ENCODE measurements at places on chromosomes 13 and 19. TPM values are rescaled to one million over a fixed set of nuclear protein-coding genes. Genes with fewer than 3 reads are reported as not detected.
A peak's percentile ranks its signal among the peaks of the same experiment; 100 is the strongest.

The BLOC1S3 gene
- total RNA-seq = 11.9 TPM

The CD33 gene
- total RNA-seq = 6.0 TPM

The LYPD5 gene
- total RNA-seq = 0.35 TPM

The CHST8 gene
- 0.36 TPM for total RNA-seq

The MBD3L3 gene
- not detected for total RNA-seq

The DCUN1D2 gene
- 15.0 TPM for total RNA-seq

The ZNF296 gene
- 0.52 TPM for total RNA-seq

The WASF3 gene
- 2.0 TPM for total RNA-seq

The SHANK1 gene
- 0.47 TPM for total RNA-seq

The TUBA3C gene
- total RNA-seq = not detected

The ANKRD24 gene
- total RNA-seq = 0.33 TPM

- peak within 1 kb of the TSS; percentile 85 for H3K4me3 ChIP-seq
- H3K36me3 ChIP-seq = no peaks in the 10 kb centered on the region
- peak; percentile 75 for DNase-seq
- no peak within 1 kb of the TSS for H3K27ac ChIP-seq
- no peaks in the 10 kb centered on the region for H3K27me3 ChIP-seq
- H3K4me1 ChIP-seq = no peaks in the 10 kb centered on the region
Measured at GRCh38 chr13:112689303-112690245, at the start of gene ATP11A. ATP11A (plus strand) TSS chr13:112690038; CDS start chr13:112690417, 379 bp downstream.

DNA sequence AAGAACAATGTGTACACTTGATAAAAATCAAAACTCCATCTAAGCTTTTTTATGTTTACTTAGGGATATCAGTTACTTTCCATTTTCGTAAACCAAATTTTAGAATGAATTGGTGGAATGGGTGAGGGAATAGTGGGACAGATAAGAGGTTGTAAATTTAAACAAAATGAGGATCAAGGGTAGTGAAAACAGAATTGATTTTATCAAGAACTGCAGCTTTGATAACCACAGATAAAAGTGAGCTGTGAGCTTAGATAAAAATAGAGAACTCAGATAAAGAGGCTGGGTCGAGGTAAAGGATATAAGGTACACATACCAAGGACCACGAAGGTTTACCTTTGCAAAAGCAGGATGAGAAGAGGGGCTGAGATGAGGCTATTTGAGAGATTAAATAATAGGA is 813.2 kb upstream of the GPC6 start:
- no peaks in the 10 kb centered on the region for H3K36me3 ChIP-seq
- no peak for DNase-seq
- no peak overlapping the region for H3K4me3 ChIP-seq
- H3K27ac ChIP-seq = no peak overlapping the region
- H3K4me1 ChIP-seq = no peaks in the 10 kb centered on the region

- no peak overlapping the region for H3K4me3 ChIP-seq
- no peaks in the 10 kb centered on the region for H3K36me3 ChIP-seq
- no peak for DNase-seq
- H3K4me1 ChIP-seq = no peaks in the 10 kb centered on the region
Measured at GRCh38 chr13:114043421-114044053, 69.7 kb upstream of the C13orf46 start.

DNA sequence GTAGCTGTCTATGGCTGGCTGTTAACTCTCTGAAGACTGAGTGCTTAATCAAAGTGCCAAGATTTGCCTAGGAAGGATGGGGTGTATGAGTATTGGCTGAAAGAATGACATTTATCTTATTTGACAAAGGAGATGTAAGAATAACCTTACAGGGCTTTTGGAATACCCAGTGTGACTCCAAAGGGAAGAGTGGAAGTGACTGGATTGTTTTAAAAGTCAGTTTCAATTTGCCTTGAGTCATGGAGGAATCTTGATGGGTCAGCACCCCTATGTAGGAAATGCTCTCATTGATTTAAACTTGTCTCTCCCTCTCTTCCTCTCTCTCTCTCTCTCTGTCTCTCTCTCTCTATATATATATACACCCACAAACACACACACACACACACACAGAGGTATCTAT is 118.4 kb upstream of the CLDN10 start:
- DNase-seq = no peak
- H3K4me3 ChIP-seq = no peak overlapping the region
- H3K27ac ChIP-seq = no peak overlapping the region
- no peaks in the 10 kb centered on the region for H3K27me3 ChIP-seq

- H3K36me3 ChIP-seq = no peaks in the 10 kb centered on the region
- no peaks in the 10 kb centered on the region for H3K27me3 ChIP-seq
- no peaks in the 10 kb centered on the region for H3K4me1 ChIP-seq
- H3K27ac ChIP-seq = no peak overlapping the region
- peak; percentile 73 for DNase-seq
Measured at GRCh38 chr19:56839652-56840450, 675 bp downstream of the PEG3 start.

DNA sequence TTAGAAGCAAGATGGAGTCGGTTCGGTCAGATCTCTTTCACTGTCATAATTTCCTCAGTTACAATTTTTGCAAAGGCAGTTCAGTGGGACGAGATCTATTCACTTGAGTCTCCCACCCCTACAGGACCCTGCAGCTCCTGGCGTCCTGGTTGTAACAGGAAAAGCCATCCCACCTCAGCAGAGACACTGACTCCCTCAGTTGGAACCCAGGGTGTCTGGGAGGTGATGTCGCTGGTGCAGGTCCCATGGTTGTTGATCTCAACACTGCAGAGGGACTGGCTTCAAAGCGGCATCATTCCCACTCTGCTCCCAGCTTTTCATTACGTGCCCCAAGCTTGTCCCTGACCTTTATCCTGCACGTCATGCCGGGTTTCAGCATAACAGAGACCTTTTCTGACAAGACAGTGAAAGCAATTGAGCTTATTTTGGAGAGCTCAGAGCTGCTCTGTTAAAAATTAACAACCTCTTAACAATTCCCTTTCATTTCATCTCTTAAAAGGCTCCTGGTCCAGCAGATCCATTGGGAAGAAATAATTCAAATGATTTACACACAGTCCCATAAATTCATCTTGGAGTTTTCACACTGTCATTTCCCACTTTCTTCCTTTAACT is 17.6 kb upstream of the COG3 start:
- DNase-seq = no peak
- no peaks in the 10 kb centered on the region for H3K4me1 ChIP-seq
- no peak overlapping the region for H3K27ac ChIP-seq
- H3K36me3 ChIP-seq = no peaks in the 10 kb centered on the region

- no peak overlapping the region for H3K27ac ChIP-seq
- no peaks in the 10 kb centered on the region for H3K4me1 ChIP-seq
- H3K4me3 ChIP-seq = no peak overlapping the region
- no peaks in the 10 kb centered on the region for H3K27me3 ChIP-seq
Measured at GRCh38 chr13:107190065-107190464, 622.1 kb upstream of the ARGLU1 start.

GRCh38 chr13:32837973-32838927 is 178.0 kb upstream of the KL start:
- DNase-seq = no peak
- no peaks in the 10 kb centered on the region for H3K27me3 ChIP-seq
- H3K27ac ChIP-seq = peak overlapping the region; percentile 68
- no peak overlapping the region for H3K4me3 ChIP-seq
- H3K36me3 ChIP-seq = peaks cover 2% of the 10 kb centered on the region

GRCh38 chr19:46529622-46530451 is 34.2 kb upstream of the PNMA8B start:
- H3K36me3 ChIP-seq = no peaks in the 10 kb centered on the region
- peaks cover 11% of the 10 kb centered on the region for H3K4me1 ChIP-seq
- peak overlapping the region; percentile 36 for H3K4me3 ChIP-seq
- peak; percentile 69 for DNase-seq
- H3K27me3 ChIP-seq = no peaks in the 10 kb centered on the region

- no peaks in the 10 kb centered on the region for H3K27me3 ChIP-seq
- H3K4me3 ChIP-seq = no peak overlapping the region
- peaks cover 13% of the 10 kb centered on the region for H3K36me3 ChIP-seq
- peaks cover 11% of the 10 kb centered on the region for H3K4me1 ChIP-seq
- no peak overlapping the region for H3K27ac ChIP-seq
Measured at GRCh38 chr19:10262771-10263170, 8.1 kb upstream of the ICAM1 start.

GRCh38 chr13:26872525-26873385 is 112.2 kb upstream of the GPR12 start:
- no peak overlapping the region for H3K4me3 ChIP-seq
- no peaks in the 10 kb centered on the region for H3K4me1 ChIP-seq
- H3K27me3 ChIP-seq = peaks cover 5% of the 10 kb centered on the region
- no peaks in the 10 kb centered on the region for H3K36me3 ChIP-seq
- H3K27ac ChIP-seq = no peak overlapping the region

- peaks cover 25% of the 10 kb centered on the region for H3K4me1 ChIP-seq
- peak overlapping the region; percentile 92 for H3K27ac ChIP-seq
- H3K27me3 ChIP-seq = no peaks in the 10 kb centered on the region
- no peak overlapping the region for H3K4me3 ChIP-seq
- no peaks in the 10 kb centered on the region for H3K36me3 ChIP-seq
Measured at GRCh38 chr13:40063278-40063698, 407.8 kb downstream of the COG6 start.

GRCh38 chr19:14404312-14404711 is 14.8 kb downstream of the DDX39A start:
- H3K36me3 ChIP-seq = peaks cover 65% of the 10 kb centered on the region
- no peak overlapping the region for H3K4me3 ChIP-seq
- H3K27ac ChIP-seq = no peak overlapping the region
- H3K4me1 ChIP-seq = peaks cover 4% of the 10 kb centered on the region
- no peak for DNase-seq
- no peaks in the 10 kb centered on the region for H3K27me3 ChIP-seq

GRCh38 chr19:38557205-38557799 is 60.5 kb downstream of the MAP4K1 start:
- H3K4me3 ChIP-seq = no peak overlapping the region
- H3K27ac ChIP-seq = no peak overlapping the region
- H3K4me1 ChIP-seq = no peaks in the 10 kb centered on the region
- H3K27me3 ChIP-seq = no peaks in the 10 kb centered on the region
- H3K36me3 ChIP-seq = no peaks in the 10 kb centered on the region

GRCh38 chr19:47021536-47022139 is 2.0 kb downstream of the NPAS1 start:
- peaks cover 9% of the 10 kb centered on the region for H3K4me1 ChIP-seq
- no peaks in the 10 kb centered on the region for H3K36me3 ChIP-seq
- DNase-seq = no peak
- peak overlapping the region; percentile 42 for H3K4me3 ChIP-seq
- H3K27me3 ChIP-seq = peaks cover 35% of the 10 kb centered on the region
- no peak overlapping the region for H3K27ac ChIP-seq

DNA sequence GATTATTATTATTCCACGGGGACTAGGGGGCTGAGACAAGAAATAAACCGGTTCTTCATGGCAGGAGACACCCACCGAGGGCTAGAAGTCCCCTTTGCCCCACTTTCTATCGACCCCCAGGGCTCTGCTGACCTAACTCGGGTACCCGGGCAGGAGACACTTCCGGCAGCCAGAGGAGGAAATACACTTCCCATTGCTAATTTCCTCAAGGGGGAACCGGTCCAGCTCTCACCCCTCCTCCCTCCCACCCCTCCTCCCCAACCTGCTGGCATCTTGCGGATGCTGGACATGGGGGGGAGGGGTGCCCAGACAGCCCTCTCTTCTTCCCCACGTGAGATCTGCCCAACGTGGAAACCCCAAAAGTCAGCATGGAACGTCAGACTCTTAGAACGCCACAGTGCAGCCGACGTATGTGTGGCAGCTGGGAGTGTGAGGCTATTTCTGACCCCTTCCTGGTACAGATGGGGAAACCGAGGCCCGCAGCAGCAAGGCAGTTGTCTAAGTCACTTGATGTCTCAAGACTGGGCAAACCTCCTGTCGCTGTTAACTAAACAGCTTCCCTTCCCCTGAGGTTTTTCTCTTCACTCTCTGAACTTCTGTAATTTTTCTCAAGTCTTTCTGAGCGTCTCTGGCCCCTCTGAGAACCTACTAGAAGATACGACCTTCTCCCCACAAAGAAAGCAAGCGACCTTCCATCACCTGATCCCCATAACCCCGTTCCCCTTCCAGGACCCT is 3.6 kb downstream of the GPR4 start:
- peak; percentile 13 for DNase-seq
- peak overlapping the region; percentile 37 for H3K4me3 ChIP-seq
- H3K27me3 ChIP-seq = no peaks in the 10 kb centered on the region
- peaks cover 15% of the 10 kb centered on the region for H3K4me1 ChIP-seq
- no peaks in the 10 kb centered on the region for H3K36me3 ChIP-seq
- no peak overlapping the region for H3K27ac ChIP-seq

DNA sequence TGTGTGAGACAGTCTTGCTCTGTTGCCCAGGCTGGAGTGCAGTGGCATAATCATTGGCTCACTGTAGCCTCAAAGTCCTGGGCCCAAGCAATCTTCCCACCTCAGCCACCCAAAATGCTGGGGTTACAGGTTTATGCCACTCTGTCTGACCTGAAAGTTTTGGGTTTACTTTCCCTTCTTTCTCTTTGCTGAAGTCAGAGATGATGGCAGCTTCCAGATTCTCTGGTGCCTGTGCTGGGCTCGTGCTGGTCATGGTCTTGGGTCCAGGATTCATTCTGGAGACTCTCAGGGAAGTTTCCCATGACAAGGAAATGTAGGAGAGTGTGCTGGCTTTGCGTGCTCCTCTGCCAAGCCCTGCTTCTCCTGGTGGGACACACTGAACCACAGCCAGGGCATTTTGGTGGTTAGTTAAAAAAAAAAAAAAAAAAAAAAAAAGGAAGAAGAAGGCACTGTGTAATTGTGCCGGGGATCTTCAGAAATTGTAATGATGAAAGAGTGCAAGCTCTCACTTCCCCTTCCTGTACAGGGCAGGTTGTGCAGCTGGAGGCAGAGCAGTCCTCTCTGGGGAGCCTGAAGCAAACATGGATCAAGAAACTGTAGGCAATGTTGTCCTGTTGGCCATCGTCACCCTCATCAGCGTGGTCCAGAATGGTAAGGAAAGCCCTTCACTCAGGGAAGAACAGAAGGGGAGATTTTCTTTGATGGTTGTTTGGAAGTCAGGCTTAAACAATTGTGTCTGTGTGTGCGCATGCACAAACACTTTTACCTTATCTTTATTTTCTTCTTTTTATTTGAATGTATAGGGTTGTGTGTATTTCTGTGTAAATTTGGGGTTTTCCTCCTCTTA is at the start of gene ALOX5AP:
Gene ALOX5AP (plus strand): TSS at position 519 of the 847 bp plus-strand sequence. CDS start 63 bp downstream, at position 582.
- no peaks in the 10 kb centered on the region for H3K36me3 ChIP-seq
- no peak within 1 kb of the TSS for H3K4me3 ChIP-seq
- H3K4me1 ChIP-seq = peaks cover 18% of the 10 kb centered on the region
- no peak for DNase-seq
- H3K27me3 ChIP-seq = no peaks in the 10 kb centered on the region

- H3K4me1 ChIP-seq = no peaks in the 10 kb centered on the region
- no peaks in the 10 kb centered on the region for H3K36me3 ChIP-seq
- H3K27ac ChIP-seq = no peak overlapping the region
- no peaks in the 10 kb centered on the region for H3K27me3 ChIP-seq
- H3K4me3 ChIP-seq = no peak overlapping the region
- peak; percentile 44 for DNase-seq
Measured at GRCh38 chr13:51935326-51936171, 73.8 kb downstream of the CCDC70 start.

DNA sequence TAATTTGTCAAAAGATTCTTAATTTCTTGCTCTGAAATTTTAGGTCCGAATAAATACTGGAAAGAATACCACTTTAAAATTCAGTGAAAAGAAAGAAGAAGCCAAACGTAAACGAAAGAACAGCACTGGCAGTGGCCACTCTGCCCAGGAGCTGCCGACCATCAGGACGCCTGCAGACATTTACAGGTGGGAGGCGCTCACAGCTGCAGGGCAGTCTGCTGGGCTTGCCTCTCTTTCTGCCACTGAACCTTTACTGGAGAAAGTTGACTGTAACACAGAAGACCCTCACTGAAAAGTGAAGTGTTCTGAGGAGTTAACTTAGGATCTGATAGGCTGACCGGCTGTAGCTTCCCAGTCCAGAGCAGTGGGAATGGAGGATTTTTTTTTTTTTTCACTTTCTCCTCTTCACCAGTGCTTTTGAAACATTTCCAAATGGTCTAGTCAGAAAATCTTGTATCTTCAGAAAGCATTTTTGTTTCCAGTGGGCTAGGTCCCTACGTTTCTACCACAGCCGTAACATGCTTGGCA is 69.1 kb downstream of the URI1 start:
- no peak for DNase-seq
- H3K36me3 ChIP-seq = peaks cover 13% of the 10 kb centered on the region
- no peaks in the 10 kb centered on the region for H3K27me3 ChIP-seq
